ENCODE measurements at places on chromosomes 13 and 19.

DNA sequence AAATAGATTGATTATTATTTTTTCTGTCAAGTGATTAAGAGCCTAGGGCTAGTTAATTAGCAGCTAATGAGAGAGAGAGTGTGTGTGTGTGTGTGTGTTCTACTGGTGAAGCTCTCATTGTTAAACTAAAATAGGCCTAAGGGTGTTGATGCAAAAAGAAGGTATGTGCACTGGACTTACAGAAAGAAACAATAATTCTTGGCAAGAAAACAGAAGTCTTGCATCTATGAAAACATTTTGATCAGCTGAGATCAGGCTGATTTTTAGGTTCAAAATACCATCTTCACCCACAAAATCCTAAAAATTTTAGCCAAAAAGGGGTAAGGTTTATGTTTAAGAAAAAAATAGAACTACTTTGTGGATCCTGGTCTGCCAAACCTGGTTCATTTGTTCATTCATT lies 106.5 kb downstream of the POSTN start:
- DNase-seq = peak; percentile 70

DNA sequence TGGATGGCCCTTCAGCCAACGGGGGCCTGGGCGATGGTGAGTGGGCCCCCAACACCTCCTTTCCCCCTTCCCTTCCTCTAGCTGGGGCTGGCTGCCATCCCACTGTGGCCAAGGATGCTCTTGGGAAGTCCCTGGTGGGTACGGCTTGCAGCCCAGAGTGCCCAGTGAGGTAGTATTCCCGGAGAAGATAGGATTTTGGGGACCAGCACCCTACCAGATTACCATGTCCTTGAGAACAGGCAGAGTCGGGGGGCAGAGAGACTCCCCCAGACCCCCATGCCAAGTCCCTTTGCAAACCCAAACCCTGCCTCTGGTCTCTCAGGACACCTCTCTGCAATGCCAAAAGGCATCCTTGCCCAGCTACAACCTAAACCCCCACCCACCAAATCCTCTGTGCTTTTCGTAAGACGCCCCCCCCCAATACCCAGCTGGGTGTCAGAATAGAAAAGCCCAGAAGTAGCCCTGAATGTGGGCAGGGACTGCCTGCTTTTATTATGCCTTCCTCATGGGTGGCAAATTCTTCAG lies 1.7 kb downstream of the HIF3A start:
- no peak for DNase-seq

DNA sequence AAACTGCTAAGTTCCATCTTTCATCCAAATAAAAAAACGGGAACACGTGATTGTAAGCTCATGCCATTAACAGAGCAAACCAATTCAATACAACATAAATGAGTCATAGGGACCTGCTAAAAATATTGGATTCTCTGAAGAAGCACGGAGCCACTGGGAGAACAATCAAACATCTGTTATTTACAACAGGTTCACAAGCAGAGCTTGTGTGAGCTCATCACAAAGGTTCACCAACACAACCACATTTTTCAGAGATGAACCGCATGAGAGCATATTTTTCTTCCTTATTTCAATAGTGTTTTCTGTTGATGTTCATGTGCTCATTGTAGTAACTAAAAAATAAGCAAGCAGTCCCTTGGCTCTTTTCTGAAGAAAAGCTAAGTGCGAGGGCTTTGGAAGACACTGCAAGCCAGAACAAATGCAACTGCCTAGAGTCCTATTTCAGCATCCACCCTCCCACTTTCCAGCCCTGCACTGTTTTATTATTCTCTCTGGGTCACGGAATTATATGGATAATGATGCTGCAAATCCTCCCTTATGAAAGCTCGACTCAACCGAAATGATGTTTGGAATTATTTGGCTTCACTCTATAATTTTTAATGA lies 545.8 kb downstream of the LIG4 start:
- peak; percentile 4 for DNase-seq

- peak; percentile 52 for DNase-seq
Observed at GRCh38 chr13:34867590-34867989, 74.5 kb upstream of the NBEA start.

GRCh38 chr13:110869805-110870706 lies 44.8 kb downstream of the ANKRD10 start:
- DNase-seq = peak; percentile 98

GRCh38 chr13:42699912-42700311 lies 81.5 kb upstream of the FAM216B start:
- DNase-seq = no peak

GRCh38 chr19:43469160-43469480 lies 3.7 kb upstream of the LYPD3 start:
- no peak for DNase-seq

DNA sequence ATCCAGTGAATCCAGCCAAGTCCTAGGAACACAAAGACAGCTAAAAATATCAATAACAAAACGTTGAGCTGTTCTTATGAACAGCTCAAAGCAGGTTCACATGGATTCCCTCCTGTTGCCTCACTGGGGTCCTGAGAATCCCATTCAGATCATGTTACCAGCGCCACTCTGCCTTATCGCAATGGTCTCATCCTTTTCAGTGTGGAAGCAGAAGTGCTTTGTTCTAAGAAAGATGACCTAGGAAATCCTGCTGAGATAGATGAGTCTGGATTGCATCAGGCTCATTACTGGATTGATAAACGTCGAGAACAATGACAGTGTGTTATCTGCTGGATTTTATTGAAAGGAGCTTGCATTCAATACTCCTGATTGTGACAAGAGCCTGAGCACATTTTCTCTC lies 87.0 kb downstream of the SLAIN1 start:
- no peak for DNase-seq

DNA sequence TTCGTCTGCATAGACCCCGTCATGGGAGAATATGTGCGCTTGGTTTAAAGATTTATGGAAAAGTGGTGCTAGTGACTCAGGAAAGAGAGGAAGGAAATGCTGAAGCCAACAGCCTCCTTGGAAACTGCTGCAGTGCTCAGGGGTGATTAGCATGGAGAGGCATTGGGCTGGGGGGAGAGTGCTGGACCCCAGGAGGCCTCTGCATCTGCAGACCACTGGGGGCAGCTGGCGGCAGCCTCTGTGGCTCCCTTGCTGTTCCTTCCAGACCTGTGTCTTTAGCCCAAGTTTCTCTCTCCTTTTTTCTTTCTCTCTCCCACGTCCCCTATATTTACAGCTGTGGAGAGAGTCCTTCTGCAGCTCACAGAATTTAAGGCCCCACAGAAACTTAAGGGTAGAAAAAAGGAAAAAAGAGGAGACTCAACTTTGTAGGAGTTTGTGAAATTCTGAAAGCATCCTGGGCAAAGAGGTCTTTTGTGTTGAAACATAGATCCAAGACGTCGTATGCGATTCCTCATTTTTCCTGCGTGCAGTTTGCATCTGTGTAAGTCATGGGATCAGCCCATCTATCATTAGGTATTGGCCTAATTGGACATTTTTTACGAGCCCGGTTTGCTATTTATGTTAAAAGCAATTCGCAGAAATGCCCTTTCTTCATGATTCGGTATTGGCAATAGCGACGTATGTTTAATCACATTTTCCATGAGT lies 116.2 kb upstream of the ZNF536 start:
- no peak for DNase-seq

GRCh38 chr13:21641629-21642028 lies 29.2 kb upstream of the FGF9 start:
- no peak for DNase-seq

- no peak for DNase-seq
Observed at GRCh38 chr13:100552755-100553154, 35.8 kb downstream of the GGACT start.

GRCh38 chr19:57887195-57887941 lies 1.5 kb downstream of the ZNF814 start:
- DNase-seq = no peak

GRCh38 chr13:50370303-50370950 lies 355.2 kb downstream of the KCNRG start:
- no peak for DNase-seq

DNA sequence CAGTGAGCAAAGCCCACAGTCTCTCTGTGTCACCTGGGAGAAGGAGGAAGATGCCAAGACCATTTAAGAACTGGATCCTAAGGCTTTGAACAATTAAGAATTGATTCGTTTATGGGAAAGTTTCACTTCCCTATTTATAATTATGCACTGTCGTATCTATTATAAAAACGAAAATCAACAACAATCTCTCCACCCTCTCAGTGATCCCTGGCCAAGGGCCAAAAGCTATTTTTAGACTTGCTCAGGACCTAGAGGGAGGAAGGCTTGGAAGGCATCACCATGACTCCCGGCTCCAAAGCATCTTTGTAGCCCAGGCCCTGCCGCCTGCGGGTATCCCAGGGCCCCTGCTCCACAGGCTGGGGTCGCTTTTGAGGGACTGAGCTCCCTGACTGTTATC lies 1.3 kb downstream of the RHPN2 start:
- DNase-seq = peak; percentile 25

DNA sequence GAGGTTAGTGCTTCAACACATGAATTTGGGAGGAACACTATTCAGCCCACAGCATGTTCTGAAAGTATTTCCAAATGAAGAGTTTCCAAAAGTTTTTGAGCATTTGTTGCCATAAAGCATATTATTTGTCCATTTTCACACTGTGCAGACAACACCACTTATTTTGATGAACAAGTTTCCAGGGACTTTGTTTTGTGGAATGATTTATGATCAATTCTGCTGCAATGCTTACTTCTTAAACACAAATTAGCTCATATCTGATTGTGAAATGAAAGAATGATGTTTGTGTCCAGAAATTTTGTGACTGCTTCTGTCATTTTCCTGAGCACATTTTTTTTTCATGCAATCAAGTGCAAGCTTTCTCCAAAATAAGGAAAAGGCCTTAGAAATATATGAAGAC lies 205.3 kb downstream of the RAP2A start:
- no peak for DNase-seq

- DNase-seq = peak; percentile 18
Observed at GRCh38 chr13:98353750-98354149, 176.7 kb upstream of the RNF113B start.

- DNase-seq = no peak
Observed at GRCh38 chr19:38265213-38265861, 964 bp downstream of the SPINT2 start.

GRCh38 chr13:60066226-60066625 lies 97.5 kb downstream of the DIAPH3 start:
- no peak for DNase-seq

DNA sequence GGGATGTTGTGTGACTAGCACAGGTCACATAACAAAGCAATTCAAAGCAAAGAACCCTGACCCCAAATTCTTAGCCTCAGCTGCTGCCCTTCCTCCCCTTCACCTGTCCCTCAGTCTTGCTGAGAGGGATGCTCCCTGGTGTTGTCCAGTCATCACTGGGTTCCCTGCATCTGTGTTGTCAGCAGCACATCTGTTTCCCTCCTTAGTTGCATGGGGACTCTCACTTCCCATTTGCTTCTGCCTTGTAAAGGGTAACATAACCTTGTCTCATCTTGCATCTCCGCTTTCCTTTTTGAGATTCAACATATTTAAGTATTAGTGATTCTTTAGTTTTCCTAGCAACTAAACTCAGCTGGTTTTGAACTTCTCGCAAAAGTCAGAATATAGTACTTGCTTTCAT lies 54.0 kb downstream of the SPATA13 start:
- DNase-seq = no peak

- no peak for DNase-seq
Observed at GRCh38 chr19:4310247-4311121, 6.1 kb downstream of the FSD1 start.

DNA sequence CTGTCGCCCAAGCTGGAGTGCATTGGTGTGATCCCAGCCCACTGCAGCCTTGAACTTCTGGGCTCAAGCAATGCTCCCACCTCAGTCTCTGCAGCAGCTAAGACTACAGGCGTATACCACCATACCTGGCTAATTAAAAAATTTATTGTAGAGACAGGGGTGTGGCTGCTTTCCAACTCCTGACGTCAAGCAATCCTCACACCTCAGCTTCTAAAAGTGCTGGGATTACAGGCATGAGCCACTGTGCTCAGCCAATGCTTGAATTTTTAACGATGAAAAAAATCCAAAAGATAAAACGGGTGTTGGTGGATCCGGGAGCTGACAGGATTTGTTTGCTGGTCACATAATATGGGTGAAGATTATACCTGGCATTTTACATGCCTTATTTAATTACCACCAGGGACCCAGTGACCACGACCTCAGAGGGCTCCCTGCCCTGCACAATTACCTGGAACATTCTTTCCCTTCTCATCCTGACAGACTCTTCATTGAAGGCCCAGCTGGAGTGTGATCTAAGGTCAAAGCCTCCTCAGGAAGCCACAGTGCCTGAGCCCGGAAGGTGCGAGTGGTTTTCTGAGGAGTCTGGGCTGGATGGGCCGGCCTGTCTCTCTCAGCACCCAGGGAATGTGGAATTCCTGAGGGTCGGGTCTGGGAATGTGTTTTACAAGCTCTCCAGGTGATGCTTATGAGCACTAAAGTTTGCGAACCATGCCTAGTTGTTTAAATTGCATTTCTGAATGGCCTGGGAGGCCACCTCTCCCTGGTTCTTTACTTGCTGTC lies 193.3 kb downstream of the USP12 start:
- DNase-seq = no peak

DNA sequence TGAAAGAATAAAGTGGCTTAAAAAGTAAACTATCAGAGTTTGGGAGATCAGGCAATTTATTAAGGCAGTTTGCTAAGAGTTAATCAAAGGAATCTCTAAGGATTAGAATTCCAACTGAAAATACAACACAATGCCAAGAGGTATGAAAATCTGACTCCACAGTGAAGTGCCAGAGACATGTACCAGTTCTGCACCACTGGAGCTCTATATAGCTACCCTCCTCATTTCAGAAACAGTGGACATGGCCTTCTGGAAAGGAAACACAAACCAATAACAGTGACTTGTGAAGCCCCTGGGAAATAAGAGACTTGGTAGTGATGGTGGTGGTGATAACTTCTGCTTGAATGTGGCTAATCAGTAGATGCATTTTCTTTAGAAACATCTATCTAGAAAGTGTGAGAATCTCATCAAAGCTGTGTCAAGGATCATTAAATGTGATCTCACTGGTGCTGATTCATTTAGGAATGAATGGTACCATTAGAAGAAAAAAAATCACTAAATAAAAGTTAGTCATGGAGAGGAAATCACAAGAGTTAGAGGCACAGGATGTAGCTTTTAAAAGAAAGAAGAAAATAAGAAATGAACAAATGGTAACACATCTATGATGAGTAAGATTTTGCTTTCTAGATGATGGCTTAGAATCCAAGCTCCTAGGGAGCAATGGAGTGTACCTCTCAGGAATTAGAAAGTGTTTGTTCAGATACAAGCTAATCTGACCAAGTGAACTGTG lies 20.1 kb upstream of the N4BP2L1 start:
- DNase-seq = no peak
